Astrocyte of the cerebellum (primary cell): ENCODE measurements at places on chromosomes 1 and 21.
A peak's percentile ranks its signal among the peaks of the same experiment; 100 is the strongest.

- no peak for DNase-seq
Observed at GRCh38 chr1:198678901-198679329, 40.1 kb downstream of the PTPRC start.

GRCh38 chr1:216095400-216095799, 327.8 kb downstream of the USH2A start:
- no peak for DNase-seq

GRCh38 chr1:233379869-233380438, 52.4 kb downstream of the MAP3K21 start:
- no peak for DNase-seq

DNA sequence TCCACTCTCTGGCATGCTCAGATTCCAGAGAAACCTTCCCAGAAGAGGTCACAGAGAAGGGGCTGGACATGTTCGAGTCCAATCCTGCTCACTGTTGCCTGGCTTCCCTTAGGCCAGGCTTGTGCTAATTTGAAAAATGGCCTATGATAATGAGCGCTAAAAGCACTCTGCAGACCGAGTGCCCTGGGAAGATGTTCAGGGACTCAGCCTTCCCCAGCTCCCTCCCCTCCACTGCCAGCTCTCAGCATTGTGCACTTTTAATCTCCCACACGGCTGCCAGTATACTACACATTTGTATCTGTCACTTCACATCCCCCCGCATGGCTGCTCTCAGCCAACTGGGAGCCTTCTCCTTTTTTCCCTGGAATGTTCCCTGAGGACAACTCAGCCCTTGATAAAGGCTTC, 24.1 kb downstream of the FAM163A start:
- DNase-seq = no peak

- no peak for DNase-seq
Observed at GRCh38 chr1:28358716-28359115, 10.8 kb upstream of the PHACTR4 start.

GRCh38 chr1:60762176-60762575, 320.2 kb upstream of the NFIA start:
- peak; percentile 11 for DNase-seq

- peak; percentile 57 for DNase-seq
Observed at GRCh38 chr21:41878831-41879189, 334 bp downstream of the PRDM15 start.

DNA sequence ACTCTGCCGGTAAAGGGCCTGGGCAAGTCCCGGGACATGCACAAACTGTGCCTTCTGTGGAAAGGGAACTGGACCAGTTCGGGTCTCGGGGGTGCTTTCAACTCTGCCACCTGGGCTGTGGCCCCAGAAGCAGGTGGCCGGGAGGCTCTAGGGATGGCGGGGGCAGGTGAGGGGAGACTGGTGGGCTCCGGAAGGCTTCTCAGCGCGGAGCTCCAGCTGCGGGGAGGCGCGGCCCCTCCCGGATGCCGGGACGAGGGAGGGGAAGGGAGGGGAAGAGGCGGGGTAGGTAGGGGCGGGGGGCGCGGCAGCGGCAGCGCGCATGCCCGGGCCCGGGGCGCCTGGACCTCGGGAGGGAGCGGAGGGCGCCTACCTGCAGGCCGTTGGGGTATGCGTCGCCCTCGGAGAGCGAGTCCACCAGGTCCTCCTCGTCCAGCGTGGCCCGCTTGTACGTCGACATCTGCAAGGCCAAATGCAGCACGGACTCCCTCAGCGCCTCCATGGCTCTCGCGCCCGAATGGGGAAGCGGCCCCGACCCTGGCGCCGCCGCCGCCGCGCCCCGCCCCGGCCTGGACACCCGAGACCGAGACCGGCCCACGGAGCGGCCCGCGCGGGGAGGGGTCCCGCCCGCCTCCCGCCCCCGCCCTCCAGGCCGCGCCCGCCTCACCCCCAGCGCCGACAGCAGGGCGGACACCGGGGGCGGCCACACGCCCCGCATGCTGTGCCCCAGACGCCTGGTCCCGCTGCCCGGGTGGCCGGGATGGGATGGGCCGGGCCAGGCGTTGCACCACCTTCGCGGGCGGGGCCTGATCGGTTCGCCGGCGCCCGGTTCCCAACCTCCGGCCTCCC, at the start of gene ECE1:
ECE1 (minus strand) TSS at position 764 of the 846 bp plus-strand sequence; CDS start at position 715, 49 bp downstream.
- no peak for DNase-seq

DNA sequence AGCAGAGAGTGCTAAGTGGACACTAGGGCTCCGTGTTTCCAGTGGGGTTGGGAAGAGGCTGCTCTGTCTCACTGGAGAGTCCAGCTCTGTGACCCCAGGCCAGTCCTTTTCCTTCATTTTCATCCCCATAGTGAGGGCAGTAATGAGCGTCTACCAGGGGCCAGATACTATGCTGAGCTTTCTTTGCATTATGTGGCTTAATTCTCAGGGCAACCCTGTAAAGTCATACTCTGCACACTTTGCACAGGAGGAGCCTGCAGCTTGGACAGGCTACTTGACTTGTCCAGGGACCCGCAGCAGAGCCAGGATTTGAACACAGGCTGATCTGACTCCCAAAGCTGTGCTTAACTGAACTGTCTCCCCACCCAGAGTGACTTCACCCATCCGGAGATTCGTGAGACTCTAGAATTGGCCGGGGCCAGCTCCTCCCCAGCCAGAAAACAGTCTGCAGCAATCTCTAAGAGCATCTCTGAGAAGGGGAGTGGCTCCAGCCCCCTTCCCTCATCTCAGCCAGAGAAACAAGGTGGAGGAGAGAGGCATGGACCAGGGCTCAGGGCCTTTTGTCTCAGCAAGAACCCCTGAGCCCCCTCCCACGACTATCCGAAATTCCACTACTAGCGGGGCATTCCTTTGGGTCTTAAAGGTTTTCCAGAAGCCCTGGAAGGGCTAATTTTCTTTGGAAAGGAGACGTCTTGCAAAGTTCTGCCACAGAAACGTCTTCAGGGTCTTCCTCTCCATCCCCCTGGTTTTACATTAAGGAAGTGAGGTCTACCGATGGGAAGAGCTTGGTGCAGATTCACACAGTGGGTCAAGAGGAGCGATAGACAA, 866 bp upstream of the FNDC5 start:
- DNase-seq = no peak

- peak; percentile 9 for DNase-seq
Observed at GRCh38 chr1:235207209-235207565, 46.1 kb upstream of the RBM34 start.

GRCh38 chr1:220808345-220809186, 21.9 kb downstream of the MTARC1 start:
- DNase-seq = peak; percentile 20

GRCh38 chr21:46114963-46115362, 17.1 kb downstream of the COL6A2 start:
- DNase-seq = no peak

GRCh38 chr21:40043423-40043822, 176.2 kb downstream of the PCP4 start:
- no peak for DNase-seq

DNA sequence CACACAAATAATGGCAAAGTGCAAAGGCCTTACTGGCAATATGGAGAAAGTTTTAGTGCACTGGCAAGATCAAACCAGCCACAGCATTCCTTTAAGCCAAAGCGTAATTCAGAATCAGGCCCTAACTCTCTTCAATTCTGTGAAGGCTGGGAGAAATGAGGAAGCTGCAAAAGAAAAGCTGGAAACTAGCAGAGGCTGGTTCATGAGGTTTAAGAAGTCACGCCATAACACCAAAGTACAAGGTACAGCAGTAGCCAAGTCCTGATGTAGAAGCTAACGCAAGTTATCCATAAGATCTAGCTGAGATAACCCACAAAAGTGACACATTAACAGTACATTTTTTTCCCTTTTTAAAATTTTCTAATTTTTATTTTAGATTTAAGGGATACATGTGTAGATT, 57.1 kb downstream of the SLC27A3 start:
- DNase-seq = no peak

GRCh38 chr1:153760440-153760839, 14.8 kb upstream of the SLC27A3 start:
- DNase-seq = no peak

DNA sequence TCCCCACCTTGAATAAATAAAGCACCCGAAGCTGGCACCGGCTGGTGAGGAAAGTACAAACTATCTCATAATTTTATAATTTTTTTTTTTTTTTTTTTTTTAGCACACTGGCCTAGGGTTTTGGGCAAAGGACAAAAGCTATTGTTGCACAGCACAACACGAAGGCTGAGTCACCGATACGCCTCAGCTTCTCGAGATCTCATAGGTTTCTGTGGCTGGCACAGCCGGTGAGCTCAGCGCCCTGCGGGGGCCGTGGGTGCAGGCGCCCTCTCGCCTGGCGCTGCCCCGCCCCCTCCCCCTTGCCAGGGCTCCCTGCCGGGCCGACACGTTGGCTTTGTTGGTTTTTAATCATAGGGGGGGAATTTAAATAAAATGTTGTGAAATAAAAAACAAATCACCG, 17.2 kb downstream of the CASZ1 start:
- DNase-seq = no peak

DNA sequence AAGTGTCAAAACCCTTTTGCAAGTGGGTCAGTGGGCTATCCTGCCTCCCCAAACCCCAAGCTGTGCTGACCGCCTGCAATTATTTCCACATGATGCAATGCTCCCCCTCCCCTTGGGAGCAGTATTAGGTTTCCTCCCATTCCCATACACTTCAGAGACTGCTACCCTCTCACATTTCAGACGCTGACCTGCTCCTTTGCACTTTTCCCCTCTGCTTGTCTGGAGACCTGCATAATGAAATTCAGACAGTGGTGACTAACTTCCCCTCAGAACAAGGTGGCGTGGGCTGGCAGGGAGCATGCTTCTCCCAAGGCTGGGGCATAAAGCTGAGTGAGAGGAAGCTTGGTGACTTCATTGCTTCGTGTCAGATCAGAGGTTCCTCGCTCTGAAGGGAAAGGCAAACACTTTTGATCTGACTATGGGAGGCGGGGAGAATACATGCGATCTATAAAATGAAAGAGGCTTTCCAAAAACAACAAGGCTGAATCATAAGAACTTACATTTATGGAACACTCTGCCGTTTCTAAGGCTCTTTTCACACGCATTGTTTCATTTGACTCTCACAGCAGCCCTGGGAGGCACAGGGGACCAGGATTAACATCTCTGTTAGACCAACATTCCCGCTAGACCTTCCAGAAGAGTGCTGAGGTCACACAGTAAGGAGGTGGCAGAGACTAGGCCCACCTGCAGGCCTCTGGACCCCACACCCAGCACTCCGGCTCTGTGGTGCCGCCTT, 27.5 kb upstream of the ROR1 start:
- peak; percentile 44 for DNase-seq

DNA sequence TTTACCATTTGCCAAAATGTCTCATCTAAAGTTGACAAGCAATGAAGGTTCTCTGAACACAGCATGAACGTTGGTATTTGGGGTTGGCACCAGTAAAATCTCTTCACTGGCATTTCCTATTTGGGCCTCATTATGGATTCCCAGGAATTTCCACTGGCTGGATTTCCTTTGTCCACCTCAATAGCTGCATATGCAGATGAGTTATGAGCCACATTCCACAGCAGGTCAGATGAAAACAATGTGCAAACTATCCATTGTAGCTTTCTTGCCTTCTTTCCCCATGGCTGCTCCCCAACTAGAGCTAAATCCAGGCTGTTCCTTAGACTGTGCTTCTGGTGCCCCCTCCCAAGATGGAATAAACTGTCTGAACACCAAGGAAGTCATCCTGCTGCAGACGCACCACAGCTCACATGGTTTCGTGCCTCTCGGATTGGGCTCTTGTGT, 168.1 kb upstream of the FGGY start:
- DNase-seq = peak; percentile 88

DNA sequence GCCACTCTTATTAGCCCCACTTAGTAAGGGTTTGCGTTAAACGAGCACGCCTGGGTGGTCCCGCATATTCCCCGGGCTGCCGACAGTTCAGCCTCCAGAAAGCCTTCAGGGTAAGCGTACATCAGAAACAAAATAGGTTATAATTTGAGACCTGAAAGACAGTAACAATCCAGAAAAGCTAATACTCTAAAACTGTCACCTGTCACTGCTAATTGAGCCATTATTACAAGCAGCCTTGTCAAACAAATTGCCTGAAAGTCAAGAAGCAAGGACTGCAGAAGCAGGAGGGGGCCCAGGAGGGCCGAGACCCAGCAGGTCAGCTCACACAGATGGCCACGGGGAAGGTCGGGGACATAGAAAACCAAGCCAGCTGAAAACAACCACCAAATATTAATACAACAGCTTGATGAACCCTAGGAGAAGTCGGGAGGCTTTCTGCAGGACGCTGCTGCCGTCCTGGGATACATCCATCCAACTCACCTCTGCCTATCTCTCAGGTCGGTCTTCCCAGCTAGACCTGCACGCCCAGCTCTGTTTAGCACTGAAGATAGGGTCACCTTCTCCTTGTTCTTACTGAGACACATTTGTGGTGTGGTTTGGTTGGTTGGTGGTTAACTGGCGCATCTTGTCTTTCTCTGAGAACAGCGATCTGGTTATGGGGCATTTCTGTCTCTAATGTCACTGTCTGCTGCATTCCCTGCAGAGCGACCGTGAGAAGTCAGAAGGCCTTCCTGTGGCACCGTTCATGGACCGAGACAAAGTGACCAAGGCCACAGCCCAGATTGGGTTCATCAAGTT, 110.8 kb downstream of the WDR4 start:
- no peak for DNase-seq

DNA sequence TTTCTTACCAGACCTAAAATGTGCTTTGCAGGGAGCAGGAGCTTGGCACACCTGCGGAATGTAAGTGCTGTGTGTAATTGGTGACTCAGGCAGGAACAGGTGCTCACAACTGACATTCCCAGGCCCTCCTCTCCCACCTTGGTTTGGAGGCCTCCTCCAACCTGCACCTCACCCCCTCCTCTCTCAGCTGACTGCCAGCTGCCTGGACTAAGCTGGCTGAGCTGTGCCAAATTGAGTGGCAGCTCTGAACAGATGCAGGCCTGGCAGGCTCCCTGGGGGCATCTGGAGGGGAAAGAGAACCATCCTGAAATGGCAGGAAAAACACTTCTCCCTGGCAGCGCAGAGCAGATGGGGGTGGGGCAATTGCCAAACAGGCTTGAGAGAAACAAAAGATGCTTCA, 91.7 kb upstream of the PGBD5 start:
- no peak for DNase-seq

DNA sequence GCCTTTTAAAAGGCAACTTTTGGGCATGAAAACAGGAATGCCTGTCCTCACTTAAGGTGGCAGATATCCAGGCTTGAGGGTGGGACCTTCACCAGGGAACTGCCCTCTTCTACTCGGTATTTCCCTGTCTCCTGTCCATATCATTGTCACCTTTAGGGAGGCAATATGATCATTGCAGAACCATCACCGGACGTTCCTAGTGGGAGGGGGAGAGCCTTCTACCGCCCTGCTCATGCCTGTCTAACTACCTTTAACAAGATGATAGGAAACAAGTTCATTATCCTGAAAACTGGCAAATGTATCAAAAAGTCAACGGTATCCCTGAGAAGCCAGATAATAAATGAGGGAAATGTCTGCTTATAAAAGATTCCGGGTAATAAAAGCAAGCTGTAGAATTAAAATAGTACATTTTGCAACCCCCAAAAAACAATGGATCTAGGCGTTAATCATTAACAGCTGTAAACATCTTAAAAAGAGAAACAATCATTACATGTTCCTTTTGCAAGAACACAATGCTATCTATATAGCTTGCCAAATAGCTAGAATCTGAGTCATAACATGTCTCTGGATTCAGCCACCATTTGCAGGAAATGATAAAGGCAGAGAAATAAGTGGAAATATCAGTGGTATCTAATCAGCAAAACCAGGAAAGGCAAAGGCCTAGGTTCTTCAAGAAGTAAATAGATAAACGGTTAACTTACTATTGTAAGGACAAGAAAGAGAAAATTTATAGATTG, 852.9 kb upstream of the ADGRL4 start:
- DNase-seq = peak; percentile 32

- no peak for DNase-seq
Observed at GRCh38 chr1:46617108-46617800, 643 bp upstream of the MOB3C start.
